ENCODE measurements at places on chromosomes 11 and 22.

GRCh38 chr11:911031-911889, 650 bp upstream of the CHID1 start:
- DNase-seq = no peak

DNA sequence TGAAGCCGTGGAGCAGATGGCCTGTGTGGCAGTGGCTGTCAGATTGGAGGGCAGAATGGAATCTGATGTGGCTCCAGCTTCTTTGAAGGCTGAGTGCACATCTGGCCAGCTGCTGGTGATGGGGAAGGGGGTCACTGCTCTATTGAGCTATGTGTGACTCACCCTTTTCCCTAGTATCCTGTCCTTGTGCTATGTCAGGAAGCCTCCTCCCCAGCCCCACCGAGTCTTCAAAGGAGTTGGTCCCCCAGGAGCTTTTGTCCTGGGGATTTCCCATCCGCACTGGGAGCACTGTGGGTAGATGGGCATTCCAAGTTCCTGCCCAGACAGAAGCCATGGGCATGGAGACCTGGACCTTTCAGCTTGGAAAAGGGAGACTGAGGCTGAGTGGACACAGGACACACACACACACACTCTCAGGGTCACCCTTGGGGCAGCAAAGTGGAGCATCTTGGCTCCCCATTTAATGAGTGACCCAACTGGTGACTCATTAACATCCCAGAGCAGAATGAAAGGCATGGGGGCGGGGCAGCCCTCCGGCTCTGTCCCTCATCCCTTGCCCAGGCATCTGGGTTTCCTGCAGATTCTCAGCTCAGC, 3.3 kb downstream of the SERPINH1 start:
- DNase-seq = no peak

DNA sequence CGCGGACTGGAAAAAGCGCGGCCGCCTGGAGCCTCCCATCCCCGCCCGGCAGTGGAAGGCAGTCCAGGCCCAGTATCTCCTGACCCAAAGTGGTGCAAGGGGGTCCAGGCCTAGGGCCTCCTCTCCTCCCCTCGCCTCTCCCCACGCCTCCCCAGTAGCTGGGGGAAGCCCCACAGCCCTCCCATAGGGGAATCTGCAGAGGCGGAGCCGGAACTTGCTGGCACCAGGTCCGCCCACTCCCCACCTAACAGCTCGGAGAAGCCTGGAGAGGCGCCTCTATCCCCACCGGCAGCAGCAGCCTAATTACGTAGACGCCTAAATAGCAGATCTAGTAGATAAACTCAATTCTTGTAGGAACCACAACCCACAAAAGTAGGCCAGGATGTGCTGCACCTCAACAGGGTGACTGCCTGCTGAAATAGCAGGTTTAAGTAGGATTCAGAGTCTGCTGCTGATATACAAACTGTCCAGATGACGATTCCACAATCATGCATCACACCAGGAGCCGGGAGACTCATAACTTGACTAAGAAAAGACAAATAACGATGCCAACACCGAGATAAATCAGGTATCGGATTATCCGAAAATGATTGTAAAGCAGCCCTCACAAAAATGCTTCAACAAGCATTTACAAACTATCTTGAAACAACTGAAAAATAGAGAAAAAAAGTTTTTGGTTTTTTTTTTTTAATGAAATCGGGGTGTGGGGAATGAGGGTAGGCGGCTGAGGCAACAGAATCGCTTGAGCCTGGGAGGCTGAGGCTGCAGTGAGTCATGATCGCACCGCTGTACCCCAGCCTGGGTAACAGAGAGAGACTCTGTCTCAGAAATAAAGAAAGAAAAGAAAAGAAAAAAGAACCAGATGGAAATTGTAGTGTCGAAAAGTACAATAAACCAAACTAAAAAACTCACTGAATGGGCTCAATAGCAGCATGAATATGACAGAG, 11.4 kb upstream of the BRD1 start:
- peak; percentile 71 for DNase-seq

DNA sequence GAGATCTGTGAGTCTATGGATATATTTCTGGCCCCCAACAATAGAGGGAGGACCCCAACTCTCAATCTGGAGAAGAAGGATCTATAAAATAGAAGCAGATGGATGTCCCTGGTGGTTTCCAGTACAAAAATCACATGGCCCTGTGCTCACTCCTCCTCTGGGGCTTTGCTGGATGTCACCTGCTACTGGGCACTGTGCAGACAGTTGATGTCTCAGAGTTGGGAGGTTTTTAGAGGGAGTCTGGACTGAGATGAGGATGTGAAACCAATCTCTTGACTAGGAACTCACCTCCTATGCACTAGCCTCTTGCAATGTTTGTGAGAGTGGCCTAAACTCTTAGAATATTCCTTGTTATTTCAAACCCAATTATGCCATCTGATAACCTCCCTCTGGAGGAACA, 107.2 kb downstream of the SCN3B start:
- no peak for DNase-seq

DNA sequence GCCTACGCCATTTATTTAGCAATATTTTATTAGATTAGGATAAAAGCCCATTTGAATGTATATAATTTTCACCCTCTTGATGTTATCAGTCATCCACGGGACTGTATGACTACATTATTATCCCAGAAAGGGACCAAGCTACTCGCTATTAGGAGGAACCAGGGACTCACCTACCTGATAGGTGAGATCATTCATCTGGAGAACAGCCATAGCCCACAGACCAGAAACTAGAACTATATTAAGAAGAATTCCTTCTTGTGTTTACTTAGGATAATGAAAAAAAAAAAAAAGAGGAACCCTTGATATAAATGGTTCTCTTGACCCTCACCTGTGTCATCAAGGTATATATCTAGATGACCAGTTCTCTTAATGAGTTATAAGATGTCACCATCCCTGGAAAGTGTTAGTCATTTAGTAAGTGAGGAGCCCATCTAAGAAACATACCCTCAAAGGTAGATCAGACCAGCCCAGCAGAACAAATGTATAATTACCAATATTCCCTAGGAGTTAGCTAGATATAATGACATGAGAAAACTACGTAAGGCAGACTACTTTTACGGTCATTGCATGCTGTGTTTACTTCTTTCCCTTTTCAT, 8.0 kb downstream of the SIK3 start:
- DNase-seq = no peak

GRCh38 chr22:37303821-37304274, 21.5 kb downstream of the CYTH4 start:
- DNase-seq = no peak

DNA sequence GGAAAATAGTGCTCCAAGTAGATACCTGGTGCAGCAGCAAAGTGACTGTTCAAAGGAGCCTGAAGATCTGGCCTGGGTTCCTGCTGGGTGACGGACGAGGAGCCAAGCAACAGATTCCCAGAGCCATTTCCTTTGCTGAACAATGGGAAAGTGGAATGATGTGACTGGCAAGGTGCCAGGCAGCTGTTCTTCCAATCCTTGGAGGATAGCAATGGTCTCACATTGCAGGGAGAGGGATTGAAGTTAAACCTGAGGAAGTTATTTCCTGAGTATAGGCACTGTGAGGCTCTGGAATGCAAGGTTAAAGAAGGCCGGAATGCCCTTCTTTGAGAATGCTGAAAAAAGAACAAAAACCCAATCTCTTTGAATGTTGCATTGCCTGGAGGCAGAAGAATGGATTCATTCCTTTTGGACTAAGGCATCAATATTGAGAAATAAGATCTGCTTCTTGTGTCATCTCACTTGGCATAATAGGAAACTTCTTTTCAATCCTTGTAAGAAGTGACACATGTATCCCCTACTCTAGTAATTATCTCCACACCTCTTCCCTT, 223.8 kb downstream of the BLID start:
- DNase-seq = no peak

DNA sequence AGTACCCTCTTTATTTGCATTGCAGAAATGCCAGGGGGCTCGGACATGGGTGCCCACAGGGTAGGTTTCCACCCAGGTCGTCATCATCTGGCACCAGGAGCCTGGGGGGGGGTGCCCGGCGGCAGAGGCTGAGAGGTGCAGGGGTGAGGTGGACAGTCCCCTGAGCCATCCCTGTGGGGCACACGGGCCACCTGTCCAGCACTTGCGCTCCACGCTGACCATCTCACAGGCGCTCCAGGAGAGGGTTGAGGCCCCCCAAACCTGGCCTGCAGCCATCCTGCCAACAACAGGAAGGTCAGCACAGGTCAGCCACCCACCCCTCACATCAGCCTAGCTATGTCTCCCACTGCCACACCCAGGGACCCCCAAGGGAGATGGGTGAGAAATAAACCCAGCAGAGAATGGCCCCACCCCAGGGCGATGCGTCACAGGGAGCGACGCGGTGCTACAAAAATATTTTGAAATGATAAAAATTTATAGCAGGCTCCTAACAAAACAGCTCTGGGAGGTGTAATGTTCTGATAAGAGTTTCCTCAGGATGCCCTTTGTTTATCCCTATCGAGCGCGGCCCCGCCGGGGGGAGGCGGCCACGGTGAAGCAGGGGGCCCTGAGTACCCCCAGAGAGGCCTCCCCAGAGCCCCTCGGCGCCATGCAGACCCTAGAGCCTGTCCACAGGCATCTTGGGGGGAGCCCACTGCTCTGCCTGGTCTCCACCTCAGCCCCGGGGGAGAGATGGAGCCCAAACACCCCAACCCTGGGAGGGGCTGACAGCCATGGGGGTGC, 21.0 kb upstream of the GNB1L start:
- DNase-seq = no peak

DNA sequence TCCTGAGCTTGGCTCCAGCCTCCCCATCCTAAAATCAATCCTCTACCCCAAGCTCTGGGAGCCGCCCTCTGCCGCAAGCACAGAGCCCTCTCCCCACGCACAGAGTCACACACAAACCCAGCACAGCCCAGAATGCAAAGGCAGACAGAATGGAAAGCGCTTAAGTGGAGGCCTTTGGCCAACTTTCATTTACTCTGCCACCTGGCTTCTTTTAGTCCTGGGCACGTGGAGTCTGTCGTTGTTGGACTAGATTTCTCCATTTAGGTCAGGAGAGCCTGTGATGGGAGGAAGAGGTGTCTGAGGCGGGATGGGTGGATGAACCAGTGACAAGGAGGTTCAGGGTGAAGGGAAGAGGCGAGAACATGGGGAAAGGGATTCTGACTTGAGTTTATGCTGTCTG, 191.7 kb downstream of the DSCAML1 start:
- no peak for DNase-seq

DNA sequence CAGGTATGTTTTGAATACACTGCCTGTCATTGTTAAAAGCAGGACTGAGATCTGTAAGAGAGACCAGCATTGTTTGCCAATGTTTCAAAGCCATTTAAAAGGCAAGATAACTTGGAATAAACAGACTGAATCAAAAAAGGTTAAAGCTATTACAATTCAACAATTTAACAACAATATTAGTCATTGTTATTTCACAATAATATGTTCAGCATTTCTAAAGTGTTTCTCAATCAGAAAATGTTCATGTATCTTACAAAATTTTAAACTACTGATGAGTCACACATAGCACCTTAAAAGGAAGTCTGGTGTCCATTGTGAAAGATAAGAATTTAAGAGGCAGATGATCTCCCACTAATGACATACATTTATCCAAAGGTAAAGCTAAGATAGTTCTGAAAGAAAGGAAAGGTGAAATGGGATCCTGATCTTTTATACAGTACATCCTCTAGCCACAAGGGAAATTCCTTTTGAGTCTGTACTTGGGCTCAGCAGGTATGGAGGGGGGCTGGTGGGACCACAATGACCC, 79.7 kb downstream of the MAML2 start:
- no peak for DNase-seq

DNA sequence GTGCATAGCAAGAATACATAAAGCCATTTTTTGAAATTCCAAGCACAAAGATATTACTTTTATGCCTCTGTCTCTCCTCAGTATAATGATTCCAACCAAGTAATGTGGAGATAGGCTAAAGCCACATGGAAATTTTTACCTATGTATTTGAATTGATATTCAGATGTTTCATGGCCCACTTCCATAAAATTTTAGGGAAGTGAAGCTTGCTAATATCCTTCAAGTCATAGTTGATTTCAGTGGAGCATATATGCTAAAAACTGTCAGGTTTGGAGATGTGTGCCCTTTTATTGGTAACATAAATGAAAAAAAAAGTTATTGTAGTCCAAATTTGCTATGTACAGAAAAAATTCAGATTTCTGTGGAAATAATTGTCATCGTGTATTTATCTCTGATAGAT, 12.3 kb downstream of the MS4A4E start:
- no peak for DNase-seq

DNA sequence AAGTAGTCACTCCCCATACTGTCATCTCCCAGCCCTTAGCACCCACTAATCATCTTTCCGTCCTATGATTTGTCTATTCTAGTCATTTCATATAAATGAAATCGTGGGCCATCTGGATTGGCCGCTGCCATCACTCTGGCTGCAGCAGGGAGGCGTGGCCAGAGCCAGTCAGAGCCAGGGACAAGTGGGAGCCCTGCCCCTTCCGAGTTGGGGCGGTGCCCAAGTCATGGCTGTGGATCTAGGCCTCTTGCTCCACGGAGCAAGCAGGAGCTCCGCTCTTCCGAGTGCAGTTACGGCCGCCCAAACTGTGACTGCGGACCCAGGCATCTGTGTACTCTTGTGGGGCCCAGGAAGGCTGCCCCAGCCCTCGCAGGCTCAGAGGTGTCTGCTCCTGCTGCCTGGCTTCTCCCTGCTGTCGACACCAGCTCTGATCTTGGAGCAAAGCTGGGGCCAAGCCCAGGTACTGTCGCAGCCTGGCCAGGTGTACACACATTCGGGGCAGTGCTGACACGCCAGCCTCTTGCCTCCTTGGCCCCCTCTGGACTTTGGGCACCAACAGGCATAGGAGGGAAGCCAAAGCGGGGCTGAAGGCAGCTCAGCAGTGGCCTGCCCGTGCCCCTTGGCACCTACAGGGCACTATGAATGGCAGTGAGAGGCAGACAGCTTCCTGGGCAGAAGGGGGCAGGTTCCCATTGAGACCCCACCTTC, 8.4 kb downstream of the MRPL48 start:
- no peak for DNase-seq

GRCh38 chr11:44651535-44652155, 75.1 kb upstream of the TSPAN18 start:
- no peak for DNase-seq

GRCh38 chr11:7964873-7965272, 374 bp downstream of the NLRP10 start:
- DNase-seq = no peak

GRCh38 chr11:27398400-27398770, 35.4 kb upstream of the CCDC34 start:
- DNase-seq = no peak

DNA sequence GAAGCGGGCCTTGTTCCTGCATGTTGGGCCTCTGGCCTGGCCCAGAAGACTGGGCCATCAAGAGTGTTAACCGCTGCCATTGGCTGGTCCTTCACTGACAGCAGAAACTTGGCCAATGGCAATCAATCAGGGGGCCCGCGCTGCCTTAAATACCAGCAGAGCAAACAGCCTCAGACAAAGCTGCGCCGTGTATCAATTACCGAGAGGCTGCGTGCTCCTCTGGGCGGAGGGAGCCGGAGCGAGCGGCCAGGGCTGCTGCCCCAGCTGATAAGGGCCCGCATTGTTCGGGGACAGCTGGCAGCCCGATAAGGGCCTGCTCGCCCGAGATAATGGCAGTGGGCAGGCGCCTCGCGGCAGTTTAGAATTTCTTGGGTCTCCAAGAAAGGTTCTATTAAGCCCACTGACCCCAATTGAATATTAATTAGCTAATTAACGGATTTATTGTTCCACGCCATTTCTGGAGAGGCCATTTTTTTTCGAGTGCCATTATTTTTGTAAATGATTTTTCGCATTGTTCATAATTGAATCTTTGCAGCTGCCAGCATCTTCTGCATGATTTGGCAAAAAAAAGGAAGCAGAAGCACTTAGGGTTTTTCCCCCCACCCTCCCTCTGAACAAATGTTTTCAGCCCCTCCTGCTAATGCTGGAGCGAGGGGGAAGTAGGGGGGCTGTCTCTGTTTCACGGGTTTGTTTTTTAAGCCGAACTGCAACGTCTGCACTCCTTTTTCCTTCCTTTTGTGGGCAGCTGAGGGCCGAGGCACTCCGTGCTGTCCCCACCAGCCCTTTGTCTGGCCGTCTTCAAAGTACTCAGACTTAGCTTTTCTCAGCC, 37.6 kb upstream of the RIC3 start:
- DNase-seq = no peak

All from stimulated activated CD4-positive, alpha-beta T cell treated with anti-CD3 and anti-CD28 coated beads, Interleukin-1b, Interleukin-23, amount 100 ng/mL, for 1 hour (primary cell).